ENCODE measurements at places on chromosomes 4 and X.

GRCh38 chrX:69748055-69748454 is 132.1 kb downstream of the EDA start:
- no peak for DNase-seq

- DNase-seq = no peak
Observed at GRCh38 chr4:8916351-8916885, 44.8 kb upstream of the HMX1 start.

DNA sequence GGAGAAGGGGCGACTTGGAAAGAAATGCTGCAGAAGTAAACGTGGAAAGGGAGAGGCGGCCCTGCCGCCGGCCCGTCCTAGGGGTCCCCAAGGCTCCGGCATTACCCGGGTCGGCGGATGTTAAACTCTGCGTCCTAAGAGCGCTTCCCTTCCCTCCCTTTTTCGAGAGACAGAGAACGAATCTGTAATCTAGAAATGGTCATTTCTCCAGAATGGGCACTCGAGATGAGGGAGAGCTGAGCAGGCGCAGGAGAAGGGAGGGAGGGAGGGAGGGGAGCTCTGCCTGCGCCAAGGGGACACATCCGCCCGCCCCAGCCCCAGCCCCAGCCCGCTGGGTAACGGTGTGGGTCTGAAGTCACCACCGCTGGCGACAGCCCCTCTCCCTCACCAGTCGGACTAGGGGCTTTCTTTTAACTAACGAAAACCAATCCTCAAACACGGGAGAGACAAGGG is 1.7 kb downstream of the HCFC1 start:
- DNase-seq = no peak

- DNase-seq = no peak
Observed at GRCh38 chr4:61959087-61959486, 759.0 kb downstream of the ADGRL3 start.

DNA sequence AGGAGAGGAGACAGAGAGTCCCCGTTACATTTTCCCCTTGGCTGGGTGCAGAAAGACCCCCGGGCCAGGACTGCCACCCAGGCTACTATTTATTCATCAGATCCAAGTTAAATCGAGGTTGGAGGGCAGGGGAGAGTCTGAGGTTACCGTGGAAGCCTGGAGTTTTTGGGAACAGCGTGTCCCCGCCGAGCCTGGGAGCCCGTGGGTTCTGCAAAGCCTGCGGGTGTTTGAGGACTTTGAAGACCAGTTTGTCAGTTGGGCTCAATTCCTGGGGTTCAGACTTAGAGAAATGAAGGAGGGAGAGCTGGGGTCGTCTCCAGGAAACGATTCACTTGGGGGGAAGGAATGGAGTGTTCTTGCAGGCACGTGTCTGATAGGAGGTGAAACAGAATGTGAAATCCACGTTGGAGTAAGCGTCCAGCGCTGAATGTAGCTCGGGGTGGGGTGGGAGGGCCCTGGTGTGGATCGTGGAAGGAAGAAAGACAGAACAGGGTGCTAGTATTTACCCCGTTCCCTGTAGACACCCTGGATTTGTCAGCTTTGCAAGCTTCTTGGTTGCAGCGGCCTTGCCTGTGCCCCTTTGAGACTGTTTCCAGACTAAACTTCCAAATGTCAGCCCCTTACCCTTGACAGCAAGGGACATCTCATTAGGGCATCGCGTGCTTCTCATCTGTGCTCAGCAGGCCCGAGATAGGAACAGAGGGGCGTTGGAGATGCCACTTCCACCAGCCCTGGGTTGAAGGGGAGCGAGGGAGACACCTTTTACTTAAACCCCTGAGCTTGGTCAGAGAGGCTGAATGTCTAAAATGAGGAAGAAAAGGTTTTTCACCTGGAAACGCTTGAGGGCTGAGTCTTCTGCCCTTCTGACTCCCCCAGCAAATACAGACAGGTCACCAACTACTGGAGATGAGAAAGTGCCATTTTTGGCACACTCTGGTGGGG is 2.7 kb downstream of the SHOX start:
- no peak for DNase-seq

DNA sequence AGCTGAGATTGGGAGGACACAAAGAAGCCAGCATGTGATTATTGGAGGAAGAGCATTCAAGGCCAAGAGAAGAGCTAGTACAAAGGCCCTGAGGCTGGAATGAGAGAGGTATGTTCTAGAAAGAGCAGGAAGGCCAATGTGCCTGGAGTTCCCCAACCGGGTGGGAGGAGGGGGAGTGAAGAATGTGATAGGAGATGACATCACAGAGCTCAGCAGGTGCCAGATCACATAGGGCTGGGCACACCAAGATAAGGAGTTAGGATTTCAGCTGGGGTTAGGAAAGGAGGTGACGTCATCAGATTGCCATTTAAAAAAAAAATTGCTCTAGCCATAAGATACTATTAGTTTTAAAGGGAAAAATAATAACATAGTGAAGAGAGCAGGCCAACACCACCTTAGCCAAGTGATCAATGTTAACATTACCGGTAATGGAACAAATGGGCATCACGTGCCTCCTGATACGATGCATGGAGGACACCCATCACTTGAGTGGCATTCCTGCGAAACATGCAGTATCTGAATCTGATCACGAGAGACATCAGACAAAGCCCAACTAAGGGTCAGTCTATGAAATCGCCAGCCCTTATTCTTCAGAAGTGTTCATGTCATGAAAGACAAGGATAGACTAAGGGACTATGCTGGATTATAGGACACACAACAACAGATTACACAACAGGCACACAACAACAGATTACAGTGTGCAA is 344.3 kb downstream of the BCOR start:
- DNase-seq = no peak
